H54 (cell line): ENCODE measurements at places on chromosomes 7 and 10.
A peak's percentile ranks its signal among the peaks of the same experiment; 100 is the strongest.

DNA sequence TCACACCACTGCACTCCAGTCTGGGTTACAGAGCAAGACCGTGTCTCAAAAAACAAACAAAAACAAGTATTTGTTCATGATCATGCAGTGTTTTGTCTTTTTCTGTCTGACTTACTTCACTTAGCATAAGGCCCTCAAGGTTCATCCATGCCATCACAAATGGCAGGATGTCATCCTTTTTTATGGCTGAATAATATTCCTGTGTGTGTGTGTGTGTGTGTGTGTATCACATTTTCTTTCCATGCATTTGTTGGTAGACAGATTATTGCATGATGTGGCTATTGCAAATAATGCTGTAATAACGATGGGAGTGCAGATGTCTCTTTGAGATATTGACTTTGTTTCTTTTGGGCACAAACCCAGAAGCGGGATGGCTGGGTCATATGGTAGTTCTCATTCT is 14.3 kb upstream of the MNX1 start:
- no peak for DNase-seq

DNA sequence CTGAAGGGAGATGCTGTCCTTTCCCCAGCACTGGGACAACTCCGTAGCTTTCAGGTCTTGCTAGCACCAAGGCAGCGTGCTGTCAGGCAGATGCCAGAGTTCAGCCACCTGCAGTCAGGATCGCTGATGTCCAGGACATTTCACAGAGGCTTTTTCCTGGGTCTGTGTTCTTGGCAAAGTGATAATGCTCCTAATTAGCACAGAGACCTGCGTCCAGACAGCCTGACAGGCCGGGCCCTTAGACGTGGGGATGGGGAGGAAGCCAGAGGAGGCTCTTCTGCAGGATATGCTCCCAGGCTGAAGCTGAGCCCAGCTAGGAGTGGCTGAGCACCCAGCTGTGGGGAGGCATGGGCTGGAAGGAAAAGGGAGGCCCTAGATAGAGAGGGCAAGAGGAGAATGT is 82.5 kb upstream of the TBX20 start:
- DNase-seq, result no peak

GRCh38 chr7:107170051-107170915 is 1.5 kb downstream of the HBP1 start:
- no peak for DNase-seq

DNA sequence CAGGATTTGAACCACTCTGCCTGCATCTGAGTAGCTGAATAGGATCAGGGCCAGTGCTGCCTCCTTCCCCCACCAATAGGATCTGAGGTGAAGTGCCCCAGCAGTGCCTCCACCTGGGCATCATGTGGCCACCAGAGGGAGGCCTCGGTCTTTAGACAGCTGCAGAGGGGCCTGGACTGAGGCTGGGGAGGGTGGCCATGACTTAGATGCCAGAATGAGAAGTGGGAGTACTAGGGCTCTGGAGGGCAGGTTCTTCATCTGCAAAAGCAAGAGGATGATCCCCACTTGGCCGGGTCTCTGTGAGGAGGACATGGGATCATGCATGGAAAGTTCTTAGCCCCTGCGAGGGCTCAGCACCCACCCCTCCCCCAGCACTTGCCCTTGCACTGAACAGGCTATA is 56.9 kb downstream of the NEUROG3 start:
- peak; percentile 86 for DNase-seq

DNA sequence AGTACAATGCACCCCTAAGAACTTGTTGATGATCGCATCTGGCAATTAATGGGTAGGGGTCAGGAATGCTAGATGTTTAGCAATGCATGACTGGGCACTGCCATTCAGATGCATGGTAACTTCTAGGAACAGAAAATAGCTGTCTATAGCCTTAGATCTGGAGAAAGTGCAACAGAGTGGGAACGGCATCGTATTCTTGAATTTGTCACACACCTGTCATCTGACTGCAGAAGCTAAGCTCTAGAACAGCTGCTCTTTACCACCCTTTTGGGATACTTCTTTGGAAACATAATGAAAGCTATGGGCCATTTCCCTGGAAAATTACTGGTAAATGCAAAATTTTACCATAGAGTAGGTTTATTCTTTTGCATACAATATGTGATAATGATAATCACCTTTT is 118.1 kb downstream of the SLC25A13 start:
- DNase-seq, result no peak

- DNase-seq, result no peak
Observed at GRCh38 chr7:88206254-88206653, 13.6 kb downstream of the SRI start.

- no peak for DNase-seq
Observed at GRCh38 chr7:158536871-158537515, 50.6 kb downstream of the PTPRN2 start.

DNA sequence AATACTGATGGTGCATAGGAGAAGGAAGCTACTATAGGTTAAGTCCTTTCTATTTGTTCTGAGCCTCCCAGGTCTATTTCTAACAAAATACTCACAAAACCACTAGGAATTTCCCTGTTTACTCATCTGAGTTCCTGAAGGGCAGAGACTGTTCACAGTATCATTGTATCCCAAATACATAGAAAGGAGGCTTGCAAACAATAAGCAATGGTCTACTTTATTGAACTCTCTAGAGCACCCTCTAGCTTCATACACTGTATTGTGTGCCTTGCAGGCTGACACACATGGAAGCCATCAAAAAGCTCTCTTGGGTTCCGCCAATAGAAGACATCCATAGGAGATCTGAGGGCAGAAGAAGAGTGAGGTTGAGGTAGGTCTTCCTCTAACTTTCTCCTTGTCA is 826.1 kb downstream of the GRM8 start:
- no peak for DNase-seq

DNA sequence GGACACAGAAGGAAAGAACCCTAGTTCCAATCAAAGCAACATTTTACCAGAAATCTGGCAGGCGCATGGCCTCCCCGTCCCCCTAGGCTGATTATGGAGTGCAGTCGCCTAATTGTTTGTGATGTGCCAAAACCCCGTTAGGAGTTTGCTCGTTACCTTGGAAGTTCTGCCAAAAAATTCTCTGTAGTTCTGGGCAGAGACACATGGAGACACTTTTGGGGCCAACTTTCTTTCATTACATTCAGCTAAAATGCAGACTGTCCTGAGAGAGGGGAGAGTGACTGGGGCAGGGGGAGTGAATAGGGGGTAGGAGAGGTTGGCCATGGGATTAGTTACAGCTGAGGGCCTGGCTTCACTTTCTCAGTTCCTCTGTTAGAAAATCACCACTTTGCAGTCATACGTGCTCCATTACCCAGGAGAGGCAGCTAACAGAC is 158.0 kb upstream of the NPVF start:
- DNase-seq, result no peak

DNA sequence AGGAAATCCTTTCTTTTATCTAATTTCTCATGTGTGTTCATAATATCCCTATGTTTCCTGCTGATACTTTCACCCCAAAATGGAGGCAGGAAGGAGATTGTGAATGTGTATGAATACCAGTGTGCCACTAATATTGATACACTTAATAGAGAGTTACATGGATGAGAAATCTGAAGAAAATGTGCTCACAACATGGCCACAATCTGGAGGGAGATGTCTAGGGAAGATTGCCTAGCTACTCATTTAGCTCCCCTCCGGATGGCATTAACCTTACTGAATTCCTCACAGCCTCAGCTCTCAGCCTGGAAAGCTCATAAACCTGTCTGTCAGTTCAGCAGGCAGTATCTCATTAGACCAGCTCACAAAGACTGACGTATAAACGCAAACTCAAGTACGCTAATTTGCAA is 23.4 kb upstream of the DMTF1 start:
- no peak for DNase-seq
